Activated CD8-positive, alpha-beta memory T cell treated with anti-CD3 and anti-CD28 coated beads, Interleukin-2, amount 50 U/mL, for 48 hours (primary cell): ENCODE measurements at places on chromosomes 3 and 15.

DNA sequence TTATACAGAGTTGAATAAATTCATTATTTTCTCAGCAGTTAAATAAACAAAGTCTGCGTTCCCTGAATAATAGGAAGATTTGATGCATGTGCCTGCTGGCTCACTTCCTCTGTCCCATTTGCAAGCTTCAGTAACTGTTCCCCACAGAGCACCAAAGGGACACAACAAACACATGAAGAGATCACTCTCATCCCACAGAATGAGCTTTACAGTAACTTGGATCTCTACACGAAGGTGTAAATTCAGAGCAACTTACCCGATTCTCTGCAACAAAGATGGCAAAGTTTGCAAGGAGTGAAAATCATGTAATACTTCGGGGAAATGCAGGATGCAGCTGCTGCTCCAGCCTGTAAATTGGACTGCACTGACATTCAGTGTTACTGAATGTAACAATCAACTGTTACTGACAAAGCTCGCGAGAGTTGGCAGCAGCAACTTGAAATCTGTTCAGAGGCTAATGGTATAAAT lies at the start of gene BCHE:
Gene BCHE (minus strand): TSS at position 366 of the 468 bp plus-strand sequence. CDS start 6,390 bp downstream, outside the sequence.
- no peak for DNase-seq

DNA sequence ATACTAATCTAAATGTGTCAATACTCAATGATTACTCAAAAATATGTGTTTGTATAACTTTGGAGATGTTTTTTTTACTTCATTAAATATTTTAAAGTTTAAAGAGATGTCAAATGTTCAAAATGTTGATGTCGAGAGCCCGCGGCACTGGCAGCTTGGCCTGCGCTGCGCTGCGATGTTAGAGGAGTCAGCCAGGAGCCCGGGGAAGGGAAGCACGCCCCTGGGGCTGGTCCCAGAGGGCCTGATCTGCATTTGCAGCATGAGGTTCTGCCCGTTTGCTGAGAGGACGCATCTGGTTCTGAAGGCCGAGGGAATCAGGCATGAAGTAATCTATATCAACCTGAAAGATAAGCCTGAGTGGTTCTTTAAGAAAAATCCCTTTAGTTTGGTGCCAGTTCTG lies 66.4 kb upstream of the ATP2C1 start:
- DNase-seq: no peak

GRCh38 chr15:78208887-78209645 lies 25.3 kb downstream of the ACSBG1 start:
- no peak for DNase-seq

DNA sequence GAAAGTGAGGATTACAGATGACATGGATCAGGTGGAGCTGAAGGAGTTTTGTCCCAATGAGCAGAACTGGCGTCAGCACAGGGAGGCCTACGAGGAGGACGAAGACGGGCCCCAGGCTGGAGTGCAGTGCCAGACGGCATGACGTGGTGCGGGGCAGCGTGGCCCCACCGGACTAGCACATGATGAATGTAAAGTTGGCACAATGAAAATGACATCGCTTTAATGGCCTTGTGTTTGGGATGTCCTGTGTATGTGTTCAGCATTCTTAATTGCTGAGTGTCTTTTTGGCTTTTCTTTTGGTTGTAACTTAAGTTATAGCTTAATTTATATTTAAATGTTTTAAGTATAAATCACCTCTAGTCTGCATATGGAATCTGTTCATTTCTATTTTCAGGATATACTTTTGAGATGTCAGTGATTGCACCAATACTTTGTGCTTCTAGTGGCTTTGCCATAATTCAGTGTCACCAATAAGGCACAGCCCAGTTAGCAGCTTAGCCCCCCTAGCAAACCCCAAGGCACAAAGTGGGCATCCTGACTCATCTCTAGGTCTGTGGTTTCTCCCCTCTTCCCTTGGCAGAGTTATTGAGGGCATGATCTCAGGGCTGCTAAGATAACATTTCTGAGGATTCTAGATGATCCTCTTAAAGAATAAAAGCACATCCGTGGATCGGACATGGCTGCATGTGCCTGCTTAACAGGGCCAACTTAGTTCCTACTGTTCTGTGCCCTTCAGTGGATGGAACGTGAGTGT lies 16.1 kb downstream of the DNAJA4 start:
- DNase-seq: no peak

DNA sequence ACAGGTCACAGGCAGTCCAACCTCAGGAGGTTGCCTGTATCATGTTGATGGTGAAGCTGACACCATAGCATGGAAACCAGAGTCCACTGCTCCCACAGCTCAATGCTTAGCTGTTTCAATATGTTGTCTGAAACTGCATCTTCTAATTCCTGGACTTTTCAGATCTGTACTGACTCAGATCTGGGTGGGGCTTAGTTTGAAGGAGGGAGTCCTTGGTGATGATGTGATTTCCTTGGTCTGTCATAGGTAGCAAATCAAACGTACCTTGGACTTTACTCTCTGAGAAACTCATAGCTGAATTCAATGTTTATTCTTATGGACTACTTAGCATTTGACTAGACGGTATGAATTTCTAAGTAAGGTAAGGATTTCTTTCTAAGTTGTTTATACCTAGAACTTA lies at the start of gene HHLA2:
Gene HHLA2 (plus strand): TSS at position 310 of the 400 bp plus-strand sequence. CDS start 55,266 bp downstream, outside the sequence.
- no peak for DNase-seq

GRCh38 chr3:8460815-8461456 lies 40.7 kb upstream of the LMCD1 start:
- no peak for DNase-seq

- no peak for DNase-seq
These were observed 51.1 kb downstream of the NEDD4 start for GRCh38 chr15:55942332-55942731.
